ENCODE measurements at places on chromosomes 2 and 18.

- DNase-seq: no peak
Measured at GRCh38 chr2:169452080-169452479, 27.2 kb upstream of the BBS5 start.

GRCh38 chr2:134692499-134692898, 26.3 kb downstream of the TMEM163 start:
- no peak for DNase-seq

DNA sequence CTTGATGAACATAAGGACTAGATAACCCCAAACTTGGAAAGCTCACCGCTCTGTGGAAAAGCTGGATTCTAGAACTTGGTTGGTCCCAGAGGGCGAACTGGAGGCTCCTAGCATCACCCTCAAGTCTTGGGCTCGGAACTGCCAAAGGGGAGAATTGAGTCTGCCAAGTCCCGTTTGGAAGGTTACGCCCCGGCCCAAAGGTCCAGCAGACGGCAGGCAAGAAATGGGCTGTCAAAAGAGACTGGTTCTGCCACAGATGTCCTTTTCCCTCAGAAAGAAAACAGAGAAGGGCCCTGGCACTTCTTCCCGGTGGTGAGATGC, 182.2 kb downstream of the ANAPC1 start:
- DNase-seq: no peak

DNA sequence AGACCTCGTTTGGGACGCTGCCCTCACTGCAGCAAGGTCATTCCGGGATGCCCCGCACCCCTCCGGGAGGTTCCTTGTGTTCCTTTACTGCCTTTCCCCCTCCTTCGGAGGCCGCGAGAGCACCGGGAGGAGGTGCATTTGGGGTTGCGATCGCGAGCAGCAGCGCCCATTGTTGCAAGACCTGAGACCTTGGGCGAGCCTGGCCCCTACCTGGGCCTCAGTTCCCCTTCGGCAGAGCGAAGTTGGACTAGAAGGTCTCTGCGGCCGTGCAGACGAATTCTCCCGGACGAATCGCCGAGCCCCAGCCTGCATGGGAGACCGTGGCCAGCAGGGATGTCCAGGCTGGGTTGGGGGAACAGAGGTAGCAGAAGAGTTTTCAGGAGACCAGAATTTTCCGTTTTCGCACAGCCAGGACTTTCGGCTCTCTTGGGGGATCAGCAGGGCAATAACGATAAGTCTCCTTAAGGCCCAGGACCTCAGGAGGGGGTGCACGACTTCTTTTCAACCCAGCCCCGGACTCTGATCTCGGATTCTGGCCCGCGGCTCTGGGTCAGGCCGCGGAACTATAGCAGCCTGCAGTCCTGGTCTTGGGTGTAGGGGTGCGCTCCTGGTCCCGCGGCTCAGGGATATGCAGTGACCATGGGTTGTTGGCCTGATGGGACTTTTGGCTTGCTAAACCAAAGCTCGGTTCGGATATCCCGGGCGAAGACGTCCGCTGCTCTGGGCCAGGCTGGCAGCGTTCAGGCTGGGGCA, 2.8 kb downstream of the GDF7 start:
- DNase-seq: no peak

- no peak for DNase-seq
Measured at GRCh38 chr2:178450524-178450773, 526 bp downstream of the PRKRA start.

DNA sequence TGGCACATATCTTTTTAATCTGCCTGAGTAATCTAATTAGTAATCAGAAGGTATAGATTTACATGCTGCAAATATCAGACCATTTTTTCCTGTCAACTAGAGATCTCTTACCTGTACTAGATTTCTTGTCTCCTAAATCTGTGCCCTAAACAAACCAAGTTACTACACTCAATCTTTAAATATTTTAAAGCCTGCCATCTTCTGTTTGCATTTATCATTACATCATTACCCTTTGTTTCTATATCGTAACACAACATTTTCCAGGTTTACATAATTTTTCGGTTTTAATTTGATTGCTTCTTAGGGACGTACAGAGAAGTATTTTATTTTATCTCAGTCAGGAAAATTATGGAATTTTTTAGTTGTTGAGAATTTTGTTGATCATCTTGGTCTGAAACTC, 25.7 kb downstream of the PSMA8 start:
- no peak for DNase-seq

GRCh38 chr2:55063226-55063625, 13.0 kb upstream of the RTN4 start:
- DNase-seq: no peak

GRCh38 chr2:187580462-187581124, 26.4 kb upstream of the TFPI start:
- DNase-seq: no peak

- no peak for DNase-seq
Measured at GRCh38 chr2:142868229-142868762, 9.2 kb upstream of the KYNU start.

- no peak for DNase-seq
Measured at GRCh38 chr2:9194352-9194751, 12.3 kb upstream of the ASAP2 start.

DNA sequence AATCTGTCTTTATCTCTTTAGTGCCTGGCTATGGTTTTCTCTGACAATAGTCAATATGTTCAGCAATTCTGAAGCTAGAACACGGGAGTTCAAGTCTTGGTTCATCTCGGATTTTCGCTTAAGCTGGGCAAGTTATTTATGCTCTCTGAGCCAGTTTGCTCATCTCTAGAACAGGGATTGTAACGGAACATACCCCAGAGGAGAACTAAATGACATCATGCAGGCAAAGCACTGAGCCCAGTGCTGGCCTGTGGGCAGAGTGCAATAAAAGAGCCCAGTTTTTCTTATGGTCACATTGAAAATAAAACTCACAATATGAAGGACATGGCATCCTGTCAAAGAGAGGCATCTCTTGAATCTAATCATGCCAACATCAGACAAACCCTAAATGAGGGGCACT, 143.9 kb downstream of the ZBTB7C start:
- DNase-seq: no peak

GRCh38 chr2:40844353-40845277, 392.7 kb upstream of the SLC8A1 start:
- DNase-seq: no peak

DNA sequence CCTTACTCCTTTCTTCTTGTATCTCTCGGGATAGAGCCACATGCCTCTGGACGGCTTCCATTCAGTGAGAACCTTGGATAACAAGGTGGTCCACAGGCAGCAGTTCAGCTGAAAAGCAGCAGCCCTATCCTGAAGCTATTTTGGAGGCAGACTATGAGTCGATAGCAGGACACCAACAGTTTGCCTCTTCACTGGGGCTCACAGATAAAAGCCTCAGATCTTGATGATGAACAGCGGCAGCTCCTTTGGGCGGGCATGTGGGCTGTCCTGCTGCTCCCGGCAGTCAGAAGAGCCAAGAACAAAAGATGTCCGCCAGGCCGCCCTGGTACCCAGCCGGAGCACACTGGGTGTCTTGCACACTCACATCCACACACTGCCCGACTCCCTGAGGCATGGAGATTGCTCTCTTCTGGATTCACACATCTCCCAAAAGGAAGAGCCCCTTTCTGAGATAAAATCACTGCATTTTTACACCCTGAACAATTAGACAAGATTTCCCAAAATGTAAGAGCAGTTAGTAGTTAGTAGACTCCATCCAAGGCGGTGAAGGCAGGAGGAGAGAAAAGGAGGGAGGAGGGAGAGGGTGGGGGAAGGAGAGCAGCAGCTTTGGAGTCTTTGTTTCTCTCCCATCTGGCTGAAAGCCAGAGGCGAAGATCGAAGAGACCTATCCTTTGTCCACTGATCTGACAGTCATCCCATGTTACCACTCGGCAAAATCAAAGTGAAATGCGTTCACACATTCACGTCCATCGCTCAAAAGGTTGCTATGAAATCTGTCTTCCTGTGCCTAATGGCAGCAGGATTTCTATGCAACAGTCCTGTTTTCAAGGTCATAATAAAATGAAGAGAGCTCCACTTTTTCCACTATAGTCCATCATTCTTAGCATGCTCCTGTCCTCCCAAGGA, 90.1 kb upstream of the KLF7 start:
- no peak for DNase-seq

DNA sequence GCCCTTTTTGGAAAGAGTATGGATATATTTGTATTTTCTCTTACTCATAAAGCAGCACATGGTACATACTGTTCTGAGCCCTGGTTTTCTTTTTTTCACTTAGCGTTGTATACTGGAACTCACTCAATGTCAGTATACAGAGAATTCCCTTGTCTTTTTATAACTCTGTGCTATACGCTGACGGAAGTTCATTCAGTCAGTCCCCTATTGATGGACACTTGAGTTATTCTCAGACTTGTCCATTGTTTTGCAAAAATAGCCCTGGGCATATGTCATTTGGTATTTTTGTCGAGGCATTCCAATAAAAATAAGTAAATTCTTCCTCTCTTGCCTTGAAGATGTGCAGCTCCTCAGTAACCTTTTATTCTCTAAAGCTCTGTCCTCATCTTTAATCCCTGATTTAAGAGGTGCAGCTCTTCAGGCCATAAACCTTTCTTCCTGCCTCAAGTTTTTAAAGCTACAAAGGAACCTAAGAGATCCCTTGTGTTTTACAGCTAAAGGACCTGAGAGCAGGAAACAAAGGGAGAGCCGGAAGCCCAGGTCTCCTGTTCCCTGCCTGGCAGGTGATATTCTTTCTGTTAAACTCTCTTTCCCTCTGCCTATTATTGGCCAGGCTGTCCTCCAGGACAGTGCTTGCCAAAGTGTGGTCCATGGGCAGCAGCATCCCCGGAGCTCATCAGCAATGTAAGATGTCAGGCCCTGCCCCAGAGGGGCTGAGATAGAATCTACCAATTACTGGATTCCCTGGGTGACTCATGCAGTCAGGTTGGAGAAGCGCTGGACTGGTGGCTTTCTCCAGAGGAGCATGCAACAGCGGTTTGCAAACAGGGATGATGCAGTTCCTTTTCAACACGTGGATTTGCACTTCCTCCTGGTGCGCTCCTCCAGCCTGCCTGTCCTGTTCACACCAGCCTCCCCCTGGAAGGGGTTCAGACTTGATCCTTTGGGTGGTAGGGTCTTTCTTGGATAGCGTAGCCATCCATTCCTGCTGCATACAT, 158.0 kb downstream of the NEDD4L start:
- no peak for DNase-seq

DNA sequence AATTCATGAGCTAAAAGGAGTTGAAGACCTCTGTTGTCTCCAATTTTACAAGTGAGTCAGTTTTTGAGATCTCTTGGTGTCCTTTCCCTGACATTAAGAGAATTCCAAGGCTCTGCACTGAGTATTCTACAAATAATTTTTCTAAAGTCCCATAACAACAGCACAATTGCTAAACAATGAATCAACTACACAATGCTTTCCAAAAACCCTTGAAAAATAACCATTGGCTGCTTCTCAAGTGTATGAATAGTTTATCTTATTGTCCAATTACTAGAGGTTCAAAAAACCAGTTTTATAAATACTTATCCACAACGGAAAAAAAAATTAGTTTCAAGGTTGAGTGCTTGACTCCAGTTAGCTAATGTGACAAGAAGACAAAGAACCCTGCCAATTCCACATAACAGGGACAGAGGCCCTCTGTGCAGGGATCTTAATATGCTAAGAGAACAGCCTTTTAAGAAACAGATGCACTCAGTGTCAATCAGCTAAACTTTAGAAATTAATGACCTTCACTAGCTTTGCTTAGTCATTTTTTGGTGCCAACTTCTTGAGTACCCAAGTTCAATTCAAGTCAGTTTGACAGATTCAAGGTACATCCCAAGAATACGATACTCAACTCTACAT, 266.6 kb upstream of the CYP26B1 start:
- DNase-seq: no peak

DNA sequence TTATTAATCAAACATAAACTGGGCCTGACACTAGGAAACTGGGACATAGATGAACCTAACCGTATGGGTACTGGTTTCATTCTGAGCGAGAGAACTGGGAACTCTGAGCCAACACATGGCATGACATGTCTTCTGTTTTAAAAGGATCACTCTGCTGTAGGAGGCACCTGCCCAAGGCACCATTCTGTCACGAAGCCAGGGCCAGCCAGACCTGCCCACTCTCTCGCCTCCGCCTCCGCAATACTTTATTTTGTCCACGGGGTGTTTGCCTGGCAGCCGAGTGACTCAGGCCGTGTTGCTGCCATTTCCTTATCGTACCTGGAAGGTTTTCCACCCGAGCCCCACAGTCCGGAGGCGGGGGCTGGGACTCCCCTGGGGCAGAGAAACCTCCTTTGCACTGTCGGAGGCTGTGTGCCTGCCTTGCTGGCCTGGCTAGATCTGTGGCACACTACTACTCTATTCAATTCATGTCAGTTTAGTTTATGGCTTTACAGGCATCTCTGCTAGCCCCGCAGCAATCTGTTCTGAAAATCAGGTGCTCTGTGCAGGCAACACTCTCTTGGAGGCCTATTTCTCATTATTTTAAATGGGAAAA, 120.4 kb upstream of the ACKR3 start:
- no peak for DNase-seq

All from activated T-cell treated with anti-CD3 and anti-CD28 coated beads, Interleukin-2, amount 50 U/mL, for 48 hours (primary cell).